ENCODE measurements at places on chromosomes 4 and X.

- DNase-seq: no peak
Observed at GRCh38 chr4:166422475-166422874, 549.4 kb downstream of the TLL1 start.

GRCh38 chrX:9291629-9292028 lies 173.2 kb upstream of the TBL1X start:
- no peak for DNase-seq

DNA sequence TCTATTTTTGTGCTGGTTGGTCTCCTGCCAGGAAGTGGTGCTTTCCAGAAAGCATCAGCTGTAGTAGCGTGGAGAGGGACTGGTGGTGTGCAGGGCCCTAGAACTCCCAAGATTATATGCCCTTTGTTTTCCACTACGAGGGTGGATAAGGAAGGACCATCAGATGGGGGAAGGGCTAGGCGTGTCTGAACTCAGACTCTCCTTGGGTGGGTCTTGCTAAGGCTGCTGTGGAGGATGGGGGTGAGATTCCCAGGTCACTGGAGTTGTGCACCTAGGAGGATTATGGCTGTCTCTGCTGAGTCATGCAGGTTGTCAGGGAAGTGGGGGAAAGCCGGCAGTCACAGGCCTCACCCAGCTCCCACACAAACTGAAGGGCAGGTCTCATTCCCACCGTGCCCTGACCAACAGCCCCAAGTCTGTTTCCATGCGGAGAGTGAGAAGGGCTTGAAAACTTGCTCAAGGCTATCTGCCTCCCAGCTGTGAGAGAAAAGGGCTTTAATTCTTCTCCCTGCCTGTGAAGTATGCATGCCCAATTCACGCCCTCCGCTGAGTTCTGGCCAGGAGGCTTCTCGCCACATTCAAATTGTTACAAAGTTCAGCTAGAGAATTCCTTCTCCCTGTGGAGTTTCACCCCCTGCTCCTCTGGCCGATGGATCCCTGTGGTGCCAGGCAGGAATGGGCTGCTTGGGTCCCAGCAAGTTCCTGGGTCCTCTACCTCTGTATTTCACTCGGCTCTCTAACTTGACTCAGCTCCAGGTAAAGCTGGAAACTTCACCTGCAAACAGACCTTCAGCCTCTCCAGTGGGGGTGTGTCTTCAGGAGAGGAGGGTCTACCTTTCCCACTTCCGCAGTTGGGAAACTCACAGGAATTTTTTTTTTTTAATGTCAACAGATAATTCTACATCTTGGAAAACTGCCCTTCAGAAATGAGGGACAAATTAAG lies 7.7 kb upstream of the CSTF2 start:
- DNase-seq: no peak

DNA sequence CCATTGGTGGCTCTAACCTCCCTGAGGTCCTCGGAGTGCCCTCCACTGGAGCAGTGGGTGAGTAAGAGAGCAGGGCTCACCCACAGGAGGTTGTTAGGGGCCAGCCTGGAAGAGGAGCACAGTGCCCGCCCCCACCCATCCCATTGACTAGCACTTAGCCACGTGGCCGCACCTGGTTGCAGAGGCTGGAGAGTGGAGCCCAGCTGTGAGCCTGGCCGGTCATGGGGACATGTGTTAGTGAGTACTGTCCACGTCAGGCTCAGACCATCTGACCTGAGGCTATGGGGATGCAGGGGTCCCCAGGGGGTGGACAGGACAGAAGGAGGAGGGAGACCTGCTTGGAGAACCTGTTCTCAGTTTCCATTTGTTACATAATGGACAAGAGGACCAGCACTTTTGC lies 1.4 kb upstream of the MAN2B2 start:
- DNase-seq: no peak

GRCh38 chrX:33138677-33139249 lies 72.6 kb downstream of the DMD start:
- no peak for DNase-seq

DNA sequence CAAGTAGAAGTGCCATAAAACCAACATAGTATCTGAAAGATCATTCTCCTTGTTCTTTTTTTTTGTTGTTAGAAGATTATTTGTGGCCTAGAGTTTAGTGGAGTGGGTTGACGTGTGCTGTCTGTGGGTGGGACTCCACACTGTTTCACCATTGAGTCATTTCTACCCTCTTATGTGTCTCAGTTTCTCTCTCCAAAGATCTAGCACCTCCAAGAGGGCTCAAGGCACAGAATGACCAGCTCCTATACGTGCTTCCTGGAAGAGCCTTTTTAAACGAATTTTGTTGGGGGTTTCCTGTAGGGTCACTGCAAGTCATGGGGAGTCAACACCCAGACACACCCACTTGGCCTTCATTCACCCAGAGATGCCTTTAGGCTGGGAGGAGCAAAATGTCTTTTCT lies 150.1 kb downstream of the KLF8 start:
- DNase-seq: no peak

DNA sequence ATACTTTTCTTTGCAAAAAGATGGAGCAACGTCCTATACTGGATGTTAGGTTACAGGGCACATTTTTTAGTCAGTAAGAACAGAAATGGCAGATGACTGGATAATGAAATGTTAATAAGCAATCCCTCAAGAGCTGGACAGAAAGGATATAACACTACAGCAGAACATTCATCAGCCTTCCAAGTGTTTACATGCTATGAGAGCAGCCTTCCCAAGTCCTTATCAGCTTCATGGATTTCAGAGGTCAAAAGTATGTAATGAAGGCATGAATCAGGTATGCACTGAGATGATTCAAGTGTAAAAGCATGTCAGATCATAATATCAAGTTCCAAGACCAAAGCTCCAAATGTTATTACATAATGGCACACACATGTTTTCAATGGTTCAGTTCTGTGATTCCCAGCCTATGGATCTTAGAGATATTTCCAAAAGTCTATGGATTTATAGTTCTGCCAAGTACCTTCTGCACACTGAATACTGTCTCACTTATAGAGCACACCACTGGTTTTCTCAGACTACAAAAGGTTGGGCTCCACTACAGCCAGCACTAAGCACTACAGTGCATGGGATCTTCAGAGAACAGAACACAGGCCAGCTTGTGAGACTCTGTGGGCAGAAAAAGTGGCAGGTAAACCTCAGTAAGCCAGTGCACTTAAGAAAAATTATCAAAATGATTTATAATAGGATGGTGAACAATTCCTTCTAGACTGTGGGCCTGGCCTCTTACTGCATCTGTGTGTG lies 49.2 kb downstream of the GPC4 start:
- DNase-seq: no peak

GRCh38 chr4:11250510-11250909 lies 178.2 kb downstream of the HS3ST1 start:
- no peak for DNase-seq

DNA sequence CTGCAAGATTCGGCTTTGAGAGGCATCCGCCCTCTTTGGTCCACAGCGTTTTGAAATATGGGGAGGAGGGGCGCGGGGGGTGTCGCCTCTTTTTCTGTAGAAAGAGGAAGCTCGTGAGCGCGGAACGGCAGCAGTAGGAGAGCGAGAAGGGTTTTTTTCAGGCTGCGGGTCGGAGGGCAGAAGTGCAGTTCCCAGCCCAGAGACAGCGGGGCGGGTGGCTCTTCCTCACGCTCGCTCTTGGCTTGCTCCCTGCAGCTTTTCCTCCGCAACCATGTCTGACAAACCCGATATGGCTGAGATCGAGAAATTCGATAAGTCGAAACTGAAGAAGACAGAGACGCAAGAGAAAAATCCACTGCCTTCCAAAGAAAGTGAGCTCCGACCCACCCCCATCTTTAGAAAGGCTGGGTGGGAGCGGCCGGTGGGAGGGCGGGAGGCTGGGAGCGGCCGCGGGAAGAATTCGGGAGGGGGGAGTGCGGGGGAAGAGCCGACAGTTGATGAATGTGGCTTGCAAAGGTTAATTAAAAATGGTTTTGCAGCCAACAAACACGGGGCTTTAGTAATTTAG lies 1.2 kb downstream of the TMSB4X start:
- peak; percentile 50 for DNase-seq

DNA sequence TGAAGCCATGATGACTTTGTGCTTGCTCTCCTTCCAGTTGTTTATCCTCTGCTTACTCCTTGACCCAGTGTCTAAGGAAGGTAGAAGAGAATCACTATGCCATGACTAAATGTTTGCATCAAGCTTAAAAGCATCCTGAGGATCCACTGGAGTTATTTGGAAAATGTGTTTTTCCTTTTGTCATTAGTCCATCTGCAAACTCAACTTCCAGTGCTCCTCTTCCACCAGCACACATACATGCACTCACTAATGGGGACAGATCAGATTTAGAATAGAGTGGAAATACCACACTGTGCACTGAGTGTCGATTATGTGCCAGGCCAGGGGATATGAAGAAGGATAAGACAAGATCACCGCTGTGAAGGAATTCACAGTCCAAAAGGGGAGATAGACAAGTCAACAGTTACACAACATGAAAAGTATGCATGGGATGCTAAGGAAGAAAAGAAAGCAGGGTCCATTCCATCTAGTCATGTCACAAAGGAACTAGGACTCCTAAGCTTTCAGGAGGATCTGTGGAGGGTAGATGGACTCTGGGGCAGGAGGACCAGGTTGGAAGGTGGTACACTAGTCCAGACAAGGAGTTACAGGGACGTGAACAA lies 1.9 kb downstream of the OCIAD2 start:
- DNase-seq: no peak

DNA sequence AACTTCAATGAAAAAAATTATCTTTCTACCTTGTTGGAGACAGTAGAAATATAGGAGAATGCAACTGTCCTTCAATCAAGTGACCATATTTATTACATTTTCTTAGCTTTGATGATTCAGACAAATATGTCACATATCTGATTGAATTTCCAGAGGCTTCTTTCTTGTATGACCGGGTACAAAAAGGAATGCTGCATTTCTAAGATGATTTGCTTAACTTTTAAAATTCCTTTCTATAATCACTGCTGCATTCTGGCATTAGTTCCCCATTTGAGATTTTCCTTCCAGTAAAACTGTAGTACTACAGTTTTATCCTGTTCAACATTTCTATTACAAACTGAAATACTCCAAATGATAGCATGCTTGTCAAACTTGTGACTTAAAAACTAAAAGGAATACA lies 5.2 kb downstream of the MFSD8 start:
- no peak for DNase-seq

GRCh38 chr4:4532371-4533154 lies 9.3 kb downstream of the STX18 start:
- DNase-seq: no peak

DNA sequence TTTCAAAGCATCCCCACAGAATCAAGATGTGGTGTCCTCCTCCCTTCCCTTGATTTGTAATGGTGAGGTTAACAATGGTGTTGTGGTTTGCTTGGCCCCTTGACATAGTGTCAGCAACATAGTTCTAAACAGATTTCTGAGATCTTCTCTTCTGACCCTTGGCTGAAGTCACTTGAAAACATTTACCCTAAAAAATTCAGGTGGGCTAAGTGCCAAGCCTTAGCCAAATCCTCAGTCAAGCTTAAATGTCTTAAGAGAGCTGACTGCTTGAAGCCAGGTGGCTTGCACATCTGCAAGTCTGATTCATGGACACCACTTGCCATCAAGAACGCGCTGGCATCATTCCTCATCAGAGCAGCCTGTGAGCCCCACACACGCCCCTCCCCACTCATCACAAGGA lies 173.2 kb downstream of the MGST2 start:
- no peak for DNase-seq

DNA sequence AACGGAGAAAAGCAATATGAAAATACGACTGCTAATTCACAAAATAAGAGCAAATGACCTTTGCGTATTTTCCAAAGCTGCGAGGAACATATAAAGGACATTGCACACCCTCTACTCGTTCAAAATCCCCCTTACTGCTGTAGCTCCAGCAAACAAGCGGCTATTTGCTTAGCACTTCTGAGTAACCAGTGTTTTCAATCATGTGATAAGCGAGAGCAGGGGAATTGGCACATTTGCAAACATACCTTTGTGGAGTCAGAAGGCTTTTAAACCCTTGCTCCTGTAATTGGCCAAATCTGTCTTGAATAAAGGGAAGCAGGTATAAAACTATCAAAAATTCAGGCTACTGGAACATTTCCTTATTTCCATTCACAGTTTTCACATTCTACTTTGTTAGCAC lies 610.2 kb downstream of the UBE2NL start:
- no peak for DNase-seq

GRCh38 chrX:150688911-150689451 lies 4.2 kb upstream of the MTMR1 start:
- no peak for DNase-seq

GRCh38 chr4:102263024-102263787 lies 82.1 kb downstream of the SLC39A8 start:
- DNase-seq: peak; percentile 30

DNA sequence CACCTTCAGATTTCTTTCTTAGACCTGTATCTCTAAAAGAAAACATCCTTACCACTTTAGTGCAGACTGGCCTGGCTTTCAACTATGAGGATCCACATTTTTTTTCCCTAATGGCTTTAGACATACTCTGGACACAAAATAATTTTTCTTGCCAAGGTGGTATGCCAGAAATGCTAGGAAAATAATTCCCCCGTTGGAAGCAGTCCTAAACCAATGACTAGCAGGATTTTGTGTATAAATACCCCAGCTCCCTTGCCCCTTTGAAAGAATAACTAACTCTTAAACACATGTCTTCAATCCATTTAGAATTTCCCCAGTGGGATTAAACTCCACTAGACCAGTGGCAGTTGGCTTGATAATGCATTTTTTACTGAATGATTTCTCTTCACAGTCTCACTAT lies 500.5 kb upstream of the FTHL17 start:
- DNase-seq: no peak

DNA sequence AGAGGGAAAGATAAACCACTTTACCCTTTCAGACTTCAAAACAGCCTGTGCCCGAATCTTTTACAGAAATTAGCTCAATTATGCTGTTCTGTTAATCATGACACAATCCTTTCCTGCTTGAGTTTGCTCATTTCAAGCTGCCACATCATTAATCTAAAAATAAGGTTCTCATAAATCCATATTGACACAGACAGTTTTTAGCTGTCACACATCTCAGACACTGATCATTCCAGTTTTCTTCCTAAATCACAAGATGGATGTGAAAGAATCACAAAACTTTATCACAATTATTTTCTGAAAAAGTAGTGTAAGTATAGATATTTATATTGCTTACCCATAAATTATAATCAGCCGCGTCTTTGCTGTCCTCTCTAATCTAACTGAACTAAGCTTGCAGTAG lies 27.9 kb upstream of the AMELX start:
- no peak for DNase-seq

- no peak for DNase-seq
Observed at GRCh38 chrX:32896088-32896487, 315.3 kb downstream of the DMD start.

GRCh38 chr4:25760518-25761157 lies 102.2 kb downstream of the SEL1L3 start:
- no peak for DNase-seq

GRCh38 chrX:149845385-149845784 lies 35.6 kb upstream of the MAGEA8 start:
- no peak for DNase-seq

GRCh38 chr4:87216469-87216868 lies 3.9 kb downstream of the KLHL8 start:
- DNase-seq: no peak

Measured in CD4-positive, alpha-beta T cell treated with Interleukin-10 for 1 hour (primary cell).